ENCODE measurements at places on chromosomes 2 and 18.

- no peak for DNase-seq
Observed at GRCh38 chr2:128306931-128307460, 11.7 kb downstream of the HS6ST1 start.

DNA sequence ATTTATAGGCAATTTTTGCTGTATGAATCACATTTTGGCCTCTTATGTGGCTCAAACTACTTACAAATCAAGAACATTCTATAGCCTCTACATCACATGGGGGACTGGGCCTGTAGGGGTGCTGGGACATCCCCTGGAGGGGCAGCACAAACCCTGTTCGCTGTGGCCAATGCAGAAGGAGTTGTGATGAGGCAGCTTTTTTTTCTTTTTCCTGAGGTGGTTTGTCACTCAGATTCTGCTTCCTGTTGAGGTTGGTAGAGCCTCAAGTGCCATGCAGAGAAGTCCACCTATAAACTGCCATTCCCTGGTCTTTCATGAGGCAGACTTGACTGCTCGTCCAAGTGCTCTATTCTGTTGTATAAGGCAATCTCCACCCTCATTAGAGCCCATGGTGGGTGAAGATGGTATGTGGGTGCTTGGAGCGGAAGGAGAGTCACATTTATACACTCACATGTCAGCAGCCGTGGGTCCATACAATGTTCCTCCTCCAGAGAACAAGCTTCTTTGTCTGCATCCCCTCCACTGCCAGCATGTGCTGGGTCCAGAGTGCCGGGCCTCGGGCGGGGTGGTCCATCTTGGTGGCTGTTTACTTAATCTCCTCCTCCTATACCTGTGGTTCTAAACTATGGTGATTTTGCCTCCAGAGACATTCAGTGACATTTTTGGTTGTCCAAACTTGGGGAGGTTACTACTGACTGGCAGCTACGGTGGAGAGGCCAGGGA lies 120.3 kb downstream of the ACOXL start:
- DNase-seq, result peak; percentile 36

- no peak for DNase-seq
Observed at GRCh38 chr2:84223191-84223590, 235.9 kb downstream of the SUCLG1 start.

DNA sequence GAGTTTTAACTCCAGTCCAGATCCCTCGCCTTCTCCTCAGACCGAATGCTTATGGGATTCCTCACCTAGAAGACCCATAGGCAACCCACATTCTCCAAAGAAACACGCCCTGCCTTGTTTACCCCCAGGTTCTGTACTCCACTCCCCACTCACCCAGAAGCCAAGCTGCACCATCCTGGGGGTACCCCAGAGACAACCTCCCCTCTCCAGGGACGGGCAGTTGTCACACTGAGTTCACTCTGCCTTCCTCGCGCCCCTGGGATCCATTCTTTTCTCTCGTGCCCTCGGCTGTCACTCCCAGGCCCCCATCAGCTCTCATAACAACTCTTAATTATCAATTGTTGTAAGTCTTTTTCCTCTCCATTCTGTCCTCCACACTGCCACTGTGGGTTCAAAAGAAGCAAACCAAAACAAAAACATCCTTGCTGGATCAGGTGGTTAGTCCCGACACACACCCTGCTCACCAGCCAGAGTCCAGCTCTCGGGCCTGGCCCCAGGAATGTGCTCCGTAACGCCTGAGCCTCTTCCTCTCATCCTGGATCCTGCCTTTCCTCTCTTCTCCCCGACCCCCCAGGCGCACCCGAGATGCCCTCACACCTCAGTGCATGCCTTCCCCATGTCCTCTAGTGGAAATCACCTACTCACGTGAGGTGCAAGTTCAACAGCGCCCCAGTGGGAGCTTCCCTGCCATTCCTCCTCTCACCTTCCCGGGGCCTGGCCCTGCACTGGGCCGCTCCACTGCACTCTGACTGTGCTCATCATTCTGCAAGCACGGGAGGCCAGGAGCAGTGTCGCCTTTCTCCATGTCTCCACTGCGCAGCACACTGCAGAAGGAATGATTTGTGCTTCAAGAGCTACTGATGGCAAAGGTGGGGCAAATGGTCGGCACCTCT lies 20.7 kb downstream of the COX7A2L start:
- DNase-seq, result no peak

GRCh38 chr2:14634489-14635390 lies 2.2 kb downstream of the LRATD1 start:
- DNase-seq, result no peak

DNA sequence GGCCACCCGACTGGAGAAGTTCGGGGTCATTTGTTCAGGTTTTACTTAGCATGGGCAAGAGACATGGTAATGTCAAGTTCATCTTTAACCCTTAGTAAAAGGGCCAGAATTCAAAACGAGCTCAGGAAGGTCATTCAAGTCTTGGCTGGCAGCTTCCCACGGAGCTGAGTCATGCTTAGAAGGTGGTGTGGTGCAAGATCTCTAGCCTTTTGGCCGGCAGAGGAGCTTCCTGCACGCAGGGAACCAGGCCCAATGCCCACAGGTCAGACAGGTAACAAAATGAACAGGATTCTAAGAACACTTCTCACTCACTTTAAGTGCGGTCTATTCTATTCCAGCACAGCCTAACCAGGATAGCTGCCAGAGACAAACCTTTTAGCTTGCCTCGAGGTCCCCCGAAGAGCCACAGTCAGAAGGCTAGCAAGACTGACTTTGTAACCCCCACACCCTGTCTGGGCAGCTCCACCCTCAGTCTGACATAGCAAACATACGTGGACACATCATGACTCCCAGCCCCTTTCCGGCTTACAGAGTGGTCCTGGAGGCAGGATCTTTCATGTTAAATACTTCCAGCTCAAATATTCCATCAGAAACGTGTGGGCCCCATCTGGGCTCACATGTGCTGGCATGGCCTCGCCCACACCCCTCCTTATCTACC lies 292.7 kb downstream of the BCL11A start:
- no peak for DNase-seq

- no peak for DNase-seq
Observed at GRCh38 chr2:7194950-7195349, 277.7 kb downstream of the RNF144A start.

DNA sequence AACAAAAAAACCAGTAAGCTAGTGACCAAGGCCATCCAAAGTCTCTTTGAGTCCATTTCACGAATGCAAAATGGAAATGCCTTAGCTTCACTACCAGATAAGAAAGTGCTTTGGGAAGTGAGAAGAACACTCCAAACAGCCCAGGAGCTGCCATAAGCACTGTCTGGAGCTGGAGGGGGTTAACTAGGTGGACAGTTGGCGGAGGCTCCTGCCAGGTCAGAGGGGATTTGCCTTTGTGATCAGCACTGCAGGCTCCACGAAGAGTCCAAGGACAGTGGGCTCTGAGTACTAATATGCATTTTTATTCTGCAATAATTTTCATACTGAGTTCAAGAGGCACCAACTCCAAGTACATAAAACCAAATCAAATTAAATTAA lies 233.3 kb upstream of the SMAD2 start:
- no peak for DNase-seq

DNA sequence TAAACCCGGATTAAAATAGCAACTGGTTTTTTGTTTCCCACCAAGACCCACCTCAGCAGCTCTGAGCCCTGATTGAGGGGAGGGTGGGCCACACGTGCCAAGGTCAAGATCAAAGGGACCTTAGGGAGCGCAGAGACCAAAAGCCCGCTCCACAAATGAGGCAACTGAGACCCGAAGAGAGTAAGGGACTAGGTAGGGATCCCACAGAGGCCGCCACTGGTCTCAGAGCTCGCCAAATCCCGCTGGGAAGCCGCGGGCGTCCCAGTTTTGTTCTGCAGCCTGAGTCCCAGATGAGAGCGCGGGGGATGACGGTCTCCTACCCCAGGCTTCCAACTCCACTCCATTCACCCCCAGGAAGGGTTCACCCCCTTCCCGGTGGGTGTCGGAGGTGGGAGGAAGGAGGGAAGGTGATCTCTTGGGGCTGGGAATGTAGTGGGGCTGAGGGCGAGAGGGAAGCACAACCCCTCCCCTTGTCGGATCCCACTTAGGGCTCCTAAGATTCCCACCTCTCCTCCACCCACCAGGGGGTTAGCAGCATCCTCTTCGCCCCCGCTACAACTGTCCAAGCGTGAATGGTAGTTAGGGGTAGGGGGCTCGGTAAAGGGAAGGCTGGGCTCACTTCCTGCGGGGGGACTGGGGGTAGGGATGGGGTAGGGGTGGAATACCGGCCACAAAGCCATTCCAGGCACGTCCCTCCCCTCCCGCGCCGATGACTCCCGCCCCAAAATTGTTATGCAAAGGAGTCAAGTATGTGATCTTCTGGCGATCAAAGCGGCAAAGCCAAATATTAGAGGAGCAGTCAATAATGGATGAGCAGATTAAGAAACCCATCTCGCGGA lies 7.3 kb upstream of the EN1 start:
- DNase-seq, result no peak

- DNase-seq, result no peak
Observed at GRCh38 chr2:165665614-165666013, 128.4 kb downstream of the GALNT3 start.

- DNase-seq, result no peak
Observed at GRCh38 chr2:207138627-207139297, 27.0 kb downstream of the KLF7 start.

DNA sequence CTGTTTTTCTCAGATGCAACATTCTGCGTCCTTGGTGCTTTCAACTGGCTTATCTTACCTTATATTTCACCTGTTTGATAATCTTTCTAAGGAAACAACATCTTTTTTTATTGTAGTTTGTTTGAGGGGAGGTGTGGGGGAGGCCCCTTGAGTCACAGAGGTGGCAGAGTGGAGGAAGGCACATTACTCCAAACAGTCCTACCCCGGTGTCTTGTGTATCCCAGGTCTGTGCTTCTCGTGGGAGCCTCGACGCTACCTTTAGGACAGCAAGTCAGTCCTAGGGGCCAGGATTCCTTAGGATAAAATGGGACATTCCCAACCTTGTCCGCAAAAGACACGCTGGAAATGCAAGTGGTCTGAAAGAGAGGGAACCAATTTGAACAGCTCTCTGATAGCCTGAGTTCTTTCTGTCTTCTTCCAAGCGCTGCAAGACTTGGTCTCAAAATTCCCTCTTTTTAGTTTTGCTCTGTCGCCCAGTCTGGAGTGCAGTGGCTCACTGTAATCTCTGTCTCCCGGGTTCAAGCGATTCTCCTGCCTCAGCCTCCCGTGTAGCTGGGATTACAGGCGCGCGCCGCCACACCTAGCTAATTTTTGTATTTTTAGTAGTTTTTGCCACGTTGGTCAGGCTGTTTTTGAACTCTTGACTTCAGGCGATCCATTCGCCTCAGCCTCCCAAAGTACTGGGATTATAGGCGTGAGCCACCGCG lies 4.0 kb downstream of the GATA6 start:
- no peak for DNase-seq

DNA sequence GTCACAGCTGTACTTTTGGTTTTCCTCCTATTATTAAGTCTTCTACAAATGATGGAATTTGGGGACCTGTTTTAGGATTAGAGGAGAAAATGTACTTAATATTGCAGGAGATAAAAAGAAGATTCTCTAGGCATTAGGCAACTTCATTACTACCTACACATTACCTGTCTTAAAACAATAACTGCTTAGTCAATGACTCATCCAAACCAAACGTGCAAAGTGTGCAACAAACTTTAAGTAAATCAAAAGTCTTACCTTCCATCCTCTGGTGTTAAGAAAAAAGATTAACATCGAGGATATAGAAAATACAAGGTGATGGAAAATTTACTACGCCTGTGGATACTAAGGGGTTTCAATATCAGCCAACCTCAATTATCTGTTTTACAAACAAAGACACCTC lies 285.3 kb upstream of the KYNU start:
- no peak for DNase-seq

DNA sequence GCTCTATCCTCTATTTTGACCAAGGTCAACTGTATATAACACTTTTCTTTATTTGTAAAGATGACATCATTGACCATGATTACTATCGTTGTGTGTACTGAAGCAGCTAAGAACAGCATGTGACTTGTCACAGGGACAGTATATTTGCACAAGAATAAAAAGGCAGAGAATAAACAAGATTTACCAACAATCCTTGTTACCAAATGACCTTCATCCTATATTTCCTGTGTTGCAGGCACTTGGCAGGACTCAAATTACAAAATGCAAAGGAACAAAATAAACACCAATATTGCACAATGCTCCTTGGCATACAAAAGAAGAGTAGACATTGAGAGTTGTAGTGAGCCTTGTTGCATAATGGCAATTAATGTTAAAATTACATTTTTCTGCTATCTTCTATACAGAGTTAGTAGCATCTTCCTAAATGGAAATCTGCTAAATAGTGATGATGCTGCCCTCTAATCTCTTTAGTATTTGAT lies 61.8 kb downstream of the RFTN2 start:
- no peak for DNase-seq

- no peak for DNase-seq
Observed at GRCh38 chr2:85704800-85705679, 10.9 kb downstream of the GNLY start.

DNA sequence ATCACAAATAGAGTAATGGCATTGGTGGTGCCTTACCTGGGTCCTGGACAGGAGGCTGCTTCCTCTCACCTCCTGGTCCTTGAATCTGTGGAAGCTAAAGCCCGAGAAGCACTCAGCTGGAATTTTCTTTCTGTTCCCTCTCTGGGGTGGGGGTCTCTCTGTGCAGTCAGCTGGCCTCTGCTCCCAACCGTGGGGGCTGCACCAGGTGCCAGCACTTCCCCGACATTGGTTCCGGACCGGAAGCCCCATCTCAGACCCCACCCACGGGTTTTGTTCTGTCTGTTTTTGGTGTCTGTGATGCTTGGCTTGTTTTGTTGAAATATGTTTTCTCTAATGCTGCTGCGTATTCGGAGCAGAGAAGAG lies 154.7 kb downstream of the TWIST2 start:
- no peak for DNase-seq

GRCh38 chr2:98898423-98898841 lies 37.6 kb downstream of the CRACDL start:
- no peak for DNase-seq

DNA sequence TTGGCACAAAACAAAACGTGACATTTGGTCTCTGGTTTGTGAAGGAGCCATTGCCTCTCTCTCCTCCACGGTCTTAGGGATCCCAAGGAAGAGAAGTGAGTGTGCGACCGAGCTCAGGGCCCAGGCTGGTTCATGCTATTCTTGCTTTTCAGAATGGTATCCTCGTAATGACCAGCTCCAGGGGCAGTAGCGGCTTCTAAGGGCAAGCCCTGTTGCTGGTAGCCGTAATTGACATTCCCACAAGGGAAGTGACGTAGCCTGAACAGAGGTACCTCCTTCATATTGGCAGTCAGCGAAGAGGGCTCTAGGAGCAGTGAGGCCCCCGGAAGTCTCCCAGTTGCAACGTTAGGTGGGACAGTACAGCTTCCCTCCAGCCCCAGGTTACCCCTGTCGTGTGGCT lies 77.9 kb downstream of the CLIP4 start:
- no peak for DNase-seq

GRCh38 chr2:239818086-239818485 lies 207.1 kb downstream of the NDUFA10 start:
- no peak for DNase-seq

DNA sequence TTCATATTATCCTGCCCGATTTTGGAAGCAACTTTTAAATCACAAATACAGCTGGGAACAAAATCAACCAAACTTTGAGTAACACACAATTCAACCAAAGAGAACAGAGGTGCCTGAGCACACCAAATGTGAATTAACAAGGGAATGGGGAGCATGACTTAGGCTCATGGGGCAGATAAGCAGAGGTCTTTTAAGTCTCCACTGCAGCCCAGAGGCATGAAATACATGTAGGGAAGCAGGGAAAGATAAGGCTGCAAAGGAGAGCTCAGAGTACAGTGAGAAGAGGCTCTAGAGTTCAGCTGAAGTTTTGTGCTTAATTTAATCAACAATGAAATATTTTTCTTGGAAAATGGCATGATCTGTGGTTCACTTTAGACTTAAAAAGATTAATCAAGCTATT lies 49.0 kb downstream of the CYTIP start:
- DNase-seq, result no peak
